ENCODE measurements at places on chromosomes 5 and 9. TPM values are rescaled to one million over a fixed set of nuclear protein-coding genes. Genes with fewer than 3 reads are reported as not detected.

GRCh38 chr5:6202968-6203365 is 175.4 kb downstream of the MED10 start:
- no peaks in the 10 kb centered on the region for H3K27me3 ChIP-seq
- no peak overlapping the region for H3K4me3 ChIP-seq
- no peak for DNase-seq

- no peaks in the 10 kb centered on the region for H3K36me3 ChIP-seq
- no peaks in the 10 kb centered on the region for H3K27me3 ChIP-seq
- H3K4me1 ChIP-seq: no peaks in the 10 kb centered on the region
- DNase-seq: no peak
- no peak overlapping the region for H3K27ac ChIP-seq
These were observed 528.9 kb upstream of the MEF2C start for GRCh38 chr5:89411891-89412290.

The PFN3 gene
- polyA plus RNA-seq: not detected

- no peak for DNase-seq
- H3K4me1 ChIP-seq: no peaks in the 10 kb centered on the region
- H3K4me3 ChIP-seq: no peak overlapping the region
- no peaks in the 10 kb centered on the region for H3K27me3 ChIP-seq
- H3K36me3 ChIP-seq: no peaks in the 10 kb centered on the region
- no peak overlapping the region for H3K27ac ChIP-seq
These were observed 647.8 kb downstream of the TAF11L14 start for GRCh38 chr5:18281947-18282581.

- H3K4me1 ChIP-seq: peaks cover 20% of the 10 kb centered on the region
- H3K27ac ChIP-seq: no peak overlapping the region
- DNase-seq: no peak
- H3K4me3 ChIP-seq: no peak overlapping the region
- no peaks in the 10 kb centered on the region for H3K27me3 ChIP-seq
- no peaks in the 10 kb centered on the region for H3K36me3 ChIP-seq
These were observed 49.4 kb upstream of the ZNF608 start for GRCh38 chr5:124795829-124796228.

DNA sequence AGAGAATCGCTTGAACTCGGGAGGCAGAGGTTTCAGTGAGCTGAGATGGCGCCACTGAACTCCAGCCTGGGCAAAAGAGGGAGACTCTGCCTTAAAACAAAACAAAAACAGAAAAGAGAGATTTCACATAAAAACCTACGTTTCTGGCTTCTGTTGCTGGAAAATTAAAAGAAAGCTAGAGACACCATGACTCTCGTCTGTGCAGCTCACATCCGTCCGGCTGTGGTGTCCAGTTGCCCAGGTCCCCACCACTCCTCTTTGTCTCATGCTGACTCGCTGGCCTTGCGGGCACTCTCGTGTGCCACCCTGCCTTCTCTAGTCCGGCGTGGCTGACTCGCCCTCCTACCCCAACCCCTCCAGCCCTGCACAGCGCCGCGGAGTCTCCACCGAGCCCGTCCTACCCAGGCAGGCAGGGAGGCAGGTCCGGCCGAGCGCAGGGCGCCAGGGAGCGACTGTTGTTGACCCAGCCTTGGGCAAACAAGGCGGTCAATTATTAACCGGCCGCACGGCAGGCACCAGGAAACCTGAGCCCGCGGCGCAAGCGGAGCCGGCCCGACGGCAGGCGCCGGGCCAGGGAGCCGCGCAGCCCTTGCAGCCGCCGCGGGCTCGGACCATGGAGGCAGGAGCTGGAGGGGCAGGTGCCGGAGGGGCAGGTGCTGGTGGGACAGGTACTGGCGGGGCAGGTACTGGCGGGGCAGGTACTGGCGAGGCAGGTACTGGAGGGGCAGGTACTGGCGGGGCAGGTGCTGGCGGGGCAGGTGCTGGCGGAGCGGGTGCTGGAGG is at the start of gene PRRT1B:
Gene PRRT1B, plus strand, starts transcription at position 521 of the 783 bp plus-strand sequence. Its CDS starts 93 bp downstream, at position 614.
- no peak within 1 kb of the TSS for H3K4me3 ChIP-seq
- H3K4me1 ChIP-seq: no peaks in the 10 kb centered on the region
- H3K27ac ChIP-seq: no peak within 1 kb of the TSS
- H3K36me3 ChIP-seq: no peaks in the 10 kb centered on the region

DNA sequence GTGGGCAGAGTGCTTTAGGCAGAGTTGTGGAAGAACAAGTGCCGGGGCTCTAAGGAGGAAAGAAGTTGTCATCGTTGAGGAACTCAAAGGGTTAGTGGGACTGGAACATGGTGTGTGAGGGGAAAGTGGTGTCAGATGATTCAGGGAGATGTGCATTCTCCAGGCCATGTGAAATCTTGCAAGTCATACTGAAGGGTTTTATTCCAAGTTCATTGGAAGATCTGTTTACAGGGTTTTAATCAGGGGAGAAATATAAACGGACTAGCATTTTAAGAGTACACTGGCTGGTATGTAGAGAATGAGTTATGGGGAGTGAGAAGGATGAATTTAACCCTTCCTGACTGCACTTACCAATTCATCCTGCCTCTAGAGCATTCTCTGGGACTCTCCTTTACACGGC is 49.3 kb downstream of the NR2F1 start:
- H3K4me1 ChIP-seq: no peaks in the 10 kb centered on the region
- no peak overlapping the region for H3K4me3 ChIP-seq
- H3K27me3 ChIP-seq: no peaks in the 10 kb centered on the region
- H3K27ac ChIP-seq: no peak overlapping the region

Data from GM12878 (cell line).